Activated CD4-positive, alpha-beta T cell treated with anti-CD3 and anti-CD28 coated beads for 36 hours (primary cell): ENCODE measurements at places on chromosomes 6 and 20.

- no peak for DNase-seq
Measured at GRCh38 chr6:41689171-41690008, 46.0 kb downstream of the TFEB start.

DNA sequence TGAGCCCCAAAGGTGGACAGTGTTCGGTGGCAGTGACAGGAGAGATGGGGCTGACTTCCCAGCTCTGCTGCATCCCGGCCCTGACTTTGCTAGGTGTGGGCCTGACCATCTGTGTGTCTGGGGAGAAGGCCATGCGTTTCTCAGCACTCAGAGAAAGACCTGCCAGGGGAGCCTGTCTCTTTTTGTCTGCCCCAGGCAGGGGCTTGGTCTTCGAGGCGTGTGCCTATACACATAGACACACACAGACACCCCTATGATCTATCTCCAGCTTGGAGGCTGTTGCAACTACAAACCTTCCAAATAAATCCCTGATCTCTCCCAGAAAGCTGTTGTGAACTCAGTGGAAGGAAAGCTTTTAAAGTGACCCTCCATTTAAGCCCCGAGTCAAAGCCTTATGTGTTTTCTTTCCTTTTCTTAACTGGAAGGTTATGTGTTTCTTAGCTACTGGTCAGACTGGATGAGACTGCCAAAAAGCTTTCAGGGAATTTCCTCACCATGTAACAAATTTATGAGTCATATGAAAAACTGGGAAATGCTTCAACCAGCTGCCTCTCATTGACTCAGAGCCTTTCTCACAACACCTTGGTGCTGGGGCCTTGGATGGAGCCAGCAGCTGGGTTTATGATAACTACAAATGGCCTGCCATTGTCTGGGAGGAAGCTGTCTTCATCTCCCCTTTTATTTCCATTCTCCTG, 102.6 kb downstream of the CDC5L start:
- no peak for DNase-seq

DNA sequence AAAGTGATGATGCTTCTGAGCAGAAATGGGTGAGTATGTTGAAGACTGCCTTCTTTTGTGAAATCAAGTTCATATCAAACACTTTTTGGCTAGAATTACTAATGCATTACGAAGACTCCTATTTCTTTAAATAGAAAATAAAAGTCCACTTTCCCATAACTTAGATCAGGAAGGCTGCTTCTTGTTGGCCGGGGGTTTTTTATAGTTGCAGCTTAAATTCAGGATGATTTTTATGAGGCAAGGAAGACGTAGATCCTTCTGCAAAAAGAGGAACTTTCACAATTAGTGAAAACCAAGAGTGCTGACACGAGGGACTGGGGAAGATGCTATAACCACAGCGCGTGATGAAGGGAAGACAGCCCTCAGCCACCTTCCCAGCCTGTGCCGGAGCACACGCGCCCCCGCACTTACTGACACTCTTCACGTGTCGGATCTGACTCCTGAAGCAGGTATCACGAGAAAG, 206.1 kb upstream of the PRDM1 start:
- DNase-seq, result peak; percentile 71

DNA sequence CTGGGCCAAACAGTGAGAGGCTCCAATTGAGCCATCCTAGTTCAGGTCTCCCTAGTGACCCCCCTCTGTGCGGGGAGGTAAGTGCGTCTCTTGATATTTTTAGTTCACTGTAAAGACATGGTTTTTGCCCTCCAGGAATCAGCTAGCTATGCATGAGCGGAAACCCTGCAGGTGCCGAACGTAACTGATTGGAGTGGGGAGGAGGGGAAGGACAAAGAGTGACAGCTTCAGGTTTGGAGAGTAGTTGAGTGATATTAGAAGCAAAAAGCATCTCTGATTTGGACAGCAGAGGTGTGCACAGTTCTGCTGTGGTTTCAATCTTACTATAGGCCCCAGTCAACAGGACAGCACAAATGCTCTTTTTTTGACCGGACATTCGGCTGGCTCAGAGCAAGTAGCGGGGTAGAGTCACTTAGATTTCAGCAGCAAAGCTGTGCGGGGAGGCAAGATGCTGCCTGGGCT, 31.8 kb downstream of the TBC1D7 start:
- DNase-seq, result no peak

GRCh38 chr20:50546729-50547314, 36.6 kb downstream of the PTPN1 start:
- peak; percentile 57 for DNase-seq
